ENCODE measurements at places on chromosomes 1 and 21.

DNA sequence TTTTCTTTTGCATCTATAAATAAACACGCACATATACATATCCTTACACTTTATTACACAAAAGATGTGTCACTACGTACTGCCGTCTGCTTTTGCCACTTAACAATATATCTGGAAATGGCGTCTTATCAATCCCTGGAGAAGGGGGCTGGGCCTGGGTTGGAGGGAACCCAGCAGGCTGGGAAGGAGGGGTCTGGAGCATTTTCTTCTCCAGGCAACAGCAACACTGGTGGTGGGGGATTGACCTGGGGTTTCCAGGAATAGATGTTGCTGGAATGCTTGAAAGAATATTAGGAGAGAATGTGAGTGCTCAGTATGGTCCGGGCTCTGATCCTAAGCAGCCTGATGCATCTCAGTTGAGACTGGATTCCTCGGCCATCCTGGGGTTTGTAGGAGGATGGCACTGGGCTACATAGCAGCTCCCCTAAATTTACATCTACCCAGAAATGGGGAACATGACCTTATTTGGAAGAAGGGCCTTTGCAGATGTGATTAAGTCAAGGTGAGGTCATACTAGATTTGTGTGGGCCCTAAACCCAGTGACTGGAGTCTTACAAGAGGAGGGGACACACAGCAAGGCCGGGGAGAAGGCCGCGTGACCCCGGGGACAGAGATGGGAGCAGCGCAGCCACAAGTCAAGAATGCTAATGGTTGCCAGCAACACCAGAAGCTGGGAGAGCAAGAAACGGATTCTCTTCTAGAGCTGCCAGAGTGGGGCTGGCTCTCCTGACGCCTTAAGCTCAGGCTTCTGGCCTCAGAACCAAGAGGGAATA is 98.6 kb downstream of the SIK1 start:
- DNase-seq = no peak

DNA sequence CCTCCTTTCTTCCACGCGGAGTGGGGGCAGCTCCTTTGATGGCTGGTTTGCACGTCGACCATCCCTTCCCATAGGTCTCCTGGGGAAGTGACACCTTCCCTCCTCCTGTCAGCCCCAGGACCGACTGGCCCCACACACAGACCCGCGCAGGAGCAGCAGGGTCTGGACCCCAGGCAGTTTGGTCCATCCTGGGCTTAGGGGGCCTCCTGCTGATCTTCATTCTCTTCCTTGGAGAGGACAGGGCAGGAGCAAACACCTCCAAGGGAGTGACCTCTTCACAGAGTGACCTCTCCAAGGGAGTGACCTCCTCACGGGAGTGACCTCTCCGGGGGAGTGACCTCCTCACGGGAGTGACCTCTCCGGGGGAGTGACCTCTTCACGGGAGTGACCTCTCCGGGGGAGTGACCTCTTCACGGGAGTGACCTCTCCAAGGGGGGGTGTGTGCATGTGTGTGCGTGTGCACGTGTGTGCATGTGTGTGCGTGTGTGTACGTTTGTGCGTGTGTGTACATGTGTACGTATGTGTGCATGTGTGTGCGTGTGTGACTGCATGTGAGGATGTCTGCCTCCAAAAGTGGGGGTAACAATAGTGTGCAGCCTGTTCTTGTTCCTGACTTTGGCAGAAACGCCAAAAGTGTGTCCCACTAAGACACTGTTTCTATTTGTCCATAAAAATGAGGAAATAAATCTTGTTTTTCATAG is 29.8 kb downstream of the COL6A1 start:
- no peak for DNase-seq

- DNase-seq = no peak
These were observed 48.4 kb upstream of the HOOK1 start for GRCh38 chr1:59766227-59766855.

DNA sequence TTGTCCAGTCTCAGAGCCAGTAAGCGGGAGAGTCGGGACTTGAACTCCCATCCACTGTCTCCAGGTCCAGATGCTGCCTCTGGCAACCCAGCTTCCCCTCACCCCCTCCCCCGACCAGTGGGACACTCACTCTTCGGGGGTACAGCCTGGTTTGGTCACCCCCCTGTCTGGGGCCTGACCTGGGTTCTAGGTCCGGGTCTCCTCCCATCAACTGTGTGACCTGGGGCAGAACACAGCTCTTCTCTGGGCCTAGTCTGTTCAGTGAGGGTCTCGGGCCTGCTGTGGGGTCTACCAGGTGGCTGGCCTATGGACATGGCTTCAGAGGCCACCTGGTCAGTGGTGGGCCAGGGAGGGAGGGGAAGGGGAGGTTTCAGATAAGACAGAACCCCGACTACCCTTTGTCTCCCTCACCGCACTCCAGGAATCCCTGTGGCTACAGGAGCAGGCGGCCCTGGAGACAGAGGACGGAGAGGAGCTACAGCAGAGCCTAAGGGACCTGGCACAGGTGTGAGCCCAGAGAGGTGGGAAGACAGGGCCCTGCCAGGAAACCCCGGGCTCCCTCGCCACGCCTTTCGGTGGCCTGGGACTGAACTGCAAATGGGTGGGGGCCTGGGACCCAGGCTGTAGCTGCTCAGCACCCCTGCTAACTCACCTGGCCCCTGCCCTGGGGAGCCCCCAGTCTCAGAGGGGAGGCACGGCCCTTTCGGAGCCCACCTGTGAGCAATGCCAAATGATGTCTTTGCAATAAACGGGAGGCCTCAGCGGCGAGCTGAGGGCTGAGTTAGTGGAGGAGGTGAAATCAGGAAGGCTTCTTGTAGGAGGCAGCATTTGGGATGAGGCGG is 4.1 kb upstream of the NBPF3 start:
- no peak for DNase-seq

DNA sequence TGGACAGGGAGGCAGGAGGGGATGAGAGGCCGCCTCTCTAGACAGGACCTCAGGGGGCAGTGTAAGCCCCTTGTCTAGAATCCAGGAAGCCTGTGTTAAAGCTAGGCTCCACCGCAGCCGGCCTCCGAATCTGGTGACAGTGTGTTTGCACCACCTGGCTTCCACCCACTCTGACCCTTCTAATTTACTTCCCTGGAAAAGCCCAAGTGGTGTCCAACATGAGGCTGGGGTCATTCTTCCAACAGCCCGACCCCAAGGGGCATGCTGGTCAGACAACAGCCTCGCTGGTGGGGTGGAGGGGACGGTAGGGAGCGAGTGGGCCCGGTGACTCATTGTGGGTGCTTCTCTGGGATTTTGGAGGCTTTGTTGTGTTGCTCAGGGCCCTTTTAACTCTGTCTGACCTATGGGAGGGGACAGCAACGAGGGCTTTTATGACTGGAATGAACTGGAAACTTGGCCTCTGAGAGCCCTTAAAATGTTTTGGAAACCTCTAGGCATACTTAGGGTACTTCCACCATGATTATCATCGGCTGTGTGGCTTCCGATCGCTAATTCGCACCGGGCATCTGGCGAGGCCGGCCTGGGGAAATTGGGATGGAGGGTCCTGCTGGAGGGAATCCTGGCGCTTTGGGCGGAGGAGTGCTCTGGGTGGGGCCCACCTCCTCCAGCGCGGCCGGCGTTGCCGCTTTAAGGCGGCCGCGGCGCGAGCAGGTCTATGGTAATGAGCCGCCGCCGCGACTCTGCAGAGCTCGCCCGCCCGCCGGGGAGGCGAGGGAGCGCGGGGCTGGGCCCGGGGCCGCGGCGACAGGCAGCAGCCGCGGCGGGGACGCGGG is at the start of gene CELSR2:
Gene CELSR2, plus strand, starts transcription at position 743 of the 833 bp plus-strand sequence. CDS start 541 bp downstream, outside the sequence.
- DNase-seq = peak; percentile 79

DNA sequence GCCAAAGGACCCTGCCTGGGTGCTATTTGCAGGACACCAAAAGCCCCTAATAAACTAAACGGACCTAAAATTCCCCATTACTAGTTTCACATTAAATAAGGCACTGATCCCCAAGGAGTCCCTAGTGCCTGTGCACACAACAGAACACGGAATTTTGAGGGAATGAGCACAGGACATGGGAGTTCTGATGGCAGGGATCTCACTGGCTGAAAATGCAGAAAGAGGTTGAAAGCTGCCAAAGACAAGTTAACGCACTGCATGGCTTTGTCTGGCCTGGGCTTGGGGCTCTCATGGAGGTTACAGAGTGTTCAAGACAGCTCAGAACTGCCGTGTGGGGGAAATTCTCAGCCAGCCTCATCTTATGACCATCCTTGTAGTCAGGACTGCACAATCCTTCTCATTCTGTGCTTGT is 15.6 kb upstream of the ATP1B1 start:
- no peak for DNase-seq

GRCh38 chr1:115977499-115978258 is 1.4 kb downstream of the SLC22A15 start:
- peak; percentile 51 for DNase-seq

DNA sequence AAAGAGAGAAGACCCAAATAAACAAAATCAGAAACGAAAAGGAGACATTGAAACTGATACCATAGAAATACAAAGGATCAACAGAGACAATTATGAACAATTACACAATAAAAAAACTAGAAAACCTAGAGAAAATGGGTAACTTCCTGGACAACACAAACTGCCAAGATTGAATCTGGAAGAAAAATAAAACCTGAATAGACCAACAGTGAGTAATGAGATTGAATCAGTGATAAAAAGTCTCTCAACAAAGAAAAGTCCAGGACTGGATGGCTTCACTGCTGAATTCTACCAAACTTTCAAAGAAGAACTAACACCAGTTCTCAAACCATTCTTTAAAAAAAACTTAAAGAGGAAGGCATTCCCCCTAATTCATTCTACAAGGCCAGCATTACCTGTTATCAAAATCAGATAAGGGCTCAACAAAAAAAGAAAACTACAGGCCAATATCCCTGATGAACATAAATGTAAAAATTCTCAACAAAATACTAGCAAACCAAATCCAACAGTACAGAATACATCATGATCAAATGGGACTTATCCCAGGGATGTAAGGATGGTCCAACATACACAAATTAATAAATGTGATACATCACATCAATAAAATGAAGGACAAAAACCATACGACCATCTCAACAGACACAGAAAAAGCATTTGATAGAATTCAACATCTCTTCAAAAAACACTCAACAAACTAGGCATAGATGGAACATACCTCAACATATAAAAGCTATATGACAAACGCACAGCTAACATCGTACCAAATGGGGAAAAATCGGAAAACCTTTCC is 119.9 kb downstream of the ACBD6 start:
- no peak for DNase-seq

DNA sequence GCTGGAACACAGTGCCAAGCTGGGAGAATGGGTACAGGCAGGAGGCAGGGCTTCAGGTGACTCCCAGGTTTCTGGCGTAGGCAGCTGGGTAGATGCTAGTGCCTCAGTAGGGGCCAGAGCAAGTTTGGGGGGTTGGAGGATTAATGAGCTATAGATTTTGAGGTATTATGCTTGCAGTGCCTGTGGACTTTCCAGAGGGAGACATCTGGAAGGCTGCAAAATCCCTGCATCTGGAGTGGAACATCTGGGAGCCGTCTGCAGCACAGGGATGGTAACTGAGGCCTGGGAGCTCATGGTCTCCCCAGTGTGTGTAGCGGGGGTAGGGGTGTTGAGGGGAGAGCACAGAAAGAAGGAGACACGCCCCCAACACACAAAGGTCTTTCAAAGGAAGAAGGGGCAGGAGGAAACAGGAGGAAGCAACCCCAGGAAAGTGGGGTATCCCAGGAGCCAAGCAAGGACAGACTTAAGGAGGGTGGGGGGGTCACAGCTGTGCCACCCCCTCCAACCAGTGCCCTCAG is 2.2 kb upstream of the PDZK1IP1 start:
- no peak for DNase-seq

GRCh38 chr1:38578271-38578951 is 281.2 kb downstream of the RRAGC start:
- no peak for DNase-seq

DNA sequence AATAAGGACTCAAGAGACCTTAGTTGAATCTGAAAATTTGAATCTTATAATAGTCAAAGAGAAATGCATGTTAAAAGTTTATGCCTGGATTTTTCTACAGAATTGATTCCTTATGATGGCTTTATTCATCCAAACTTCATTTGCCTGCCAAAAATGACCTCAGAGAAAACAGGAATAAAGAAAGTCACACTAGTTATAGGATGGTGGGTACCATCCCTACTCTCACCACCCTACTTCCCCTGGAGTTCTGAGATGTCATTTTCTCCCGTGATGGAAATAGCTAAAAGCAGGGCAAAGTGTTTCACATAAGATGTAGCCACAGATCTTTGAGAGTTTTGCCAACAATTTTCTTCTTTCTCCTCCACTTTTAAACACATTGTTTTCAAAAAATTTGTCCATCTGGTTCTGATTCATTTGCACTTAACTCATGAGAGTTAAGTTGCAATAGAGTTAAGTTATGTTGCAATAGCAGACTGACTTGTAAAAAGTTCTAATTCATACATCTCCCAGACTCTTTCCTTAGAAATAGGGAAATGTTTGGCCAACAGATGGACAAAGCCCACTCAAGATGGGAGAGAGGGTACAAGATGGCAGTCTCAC is 384.6 kb downstream of the PLPP3 start:
- DNase-seq = no peak

DNA sequence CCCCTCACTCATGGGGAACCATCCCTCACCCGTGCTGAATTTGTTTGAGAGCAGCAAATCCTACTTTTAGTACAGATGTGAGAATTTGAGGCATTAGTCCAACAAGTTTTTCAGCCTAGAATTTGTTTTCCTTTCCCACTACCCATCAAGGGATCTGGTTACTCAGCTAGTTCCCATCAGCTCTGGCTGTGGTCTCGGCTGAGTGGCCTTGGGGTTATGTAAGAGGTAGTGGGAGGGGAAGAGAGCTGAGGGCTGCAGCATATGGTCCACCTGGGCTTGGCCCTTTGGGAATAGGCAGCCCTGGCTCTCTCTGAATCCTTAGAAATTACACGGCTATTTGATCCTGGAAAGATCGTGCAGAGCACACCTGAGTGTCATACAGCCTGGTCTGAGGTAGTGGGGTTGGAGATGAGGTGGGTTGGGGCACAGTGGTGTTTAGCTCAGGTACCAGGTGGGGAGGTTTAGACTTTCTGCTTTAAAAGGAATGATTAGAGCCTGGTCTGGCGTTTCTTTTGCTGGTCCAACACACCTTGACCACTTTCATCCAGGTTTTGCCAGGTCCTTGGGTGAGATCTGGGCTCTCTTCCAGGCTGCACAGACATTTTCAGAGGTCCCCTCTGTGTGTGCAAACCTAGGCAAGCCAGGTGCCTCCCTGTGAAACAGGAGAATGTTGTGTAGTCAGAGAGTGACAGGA is 4.2 kb downstream of the GSTM4 start:
- no peak for DNase-seq

DNA sequence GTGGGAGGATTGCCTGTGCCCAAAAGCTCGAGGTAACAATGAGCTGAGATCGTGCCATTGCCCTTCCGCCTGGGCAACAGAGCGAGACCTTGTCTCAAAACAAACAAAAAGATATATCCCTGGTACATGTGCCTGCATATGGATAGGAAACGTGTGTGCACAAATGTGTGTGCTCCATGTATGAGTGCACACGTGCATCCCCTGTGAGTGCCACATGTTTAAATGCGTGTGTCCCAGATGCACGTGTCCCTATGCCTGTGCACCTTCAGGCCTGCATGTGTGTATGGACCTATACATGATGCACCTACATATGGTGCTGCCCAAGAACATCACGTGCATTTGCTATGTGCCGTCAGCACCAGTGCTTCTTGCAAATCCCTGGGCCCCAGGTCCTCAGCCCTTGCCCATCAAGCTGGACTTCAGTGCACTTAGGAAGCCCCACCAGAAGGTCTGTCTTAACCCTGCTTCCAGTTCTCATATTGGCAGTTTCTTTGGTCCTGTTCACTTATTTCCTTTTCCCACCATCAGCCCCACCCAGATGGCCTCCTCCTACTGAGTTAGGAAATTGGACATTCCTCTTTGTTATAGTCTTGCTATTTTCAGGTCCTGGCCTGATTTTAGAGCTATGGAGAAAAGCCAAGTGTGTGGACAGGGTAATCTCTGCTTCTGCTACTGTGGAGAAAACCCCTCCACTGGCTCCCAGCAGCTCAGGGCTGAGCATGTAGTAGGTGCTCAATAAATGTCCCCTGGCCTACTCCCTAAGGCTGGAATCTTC is 15.4 kb downstream of the TIE1 start:
- no peak for DNase-seq

Data from putamen (tissue), 1 donor.